Adrenal gland (tissue), 19 donors: ENCODE measurements at places on chromosomes 11 and 22. TPM values are rescaled to one million over a fixed set of nuclear protein-coding genes. Genes with fewer than 3 reads are reported as not detected.

DNA sequence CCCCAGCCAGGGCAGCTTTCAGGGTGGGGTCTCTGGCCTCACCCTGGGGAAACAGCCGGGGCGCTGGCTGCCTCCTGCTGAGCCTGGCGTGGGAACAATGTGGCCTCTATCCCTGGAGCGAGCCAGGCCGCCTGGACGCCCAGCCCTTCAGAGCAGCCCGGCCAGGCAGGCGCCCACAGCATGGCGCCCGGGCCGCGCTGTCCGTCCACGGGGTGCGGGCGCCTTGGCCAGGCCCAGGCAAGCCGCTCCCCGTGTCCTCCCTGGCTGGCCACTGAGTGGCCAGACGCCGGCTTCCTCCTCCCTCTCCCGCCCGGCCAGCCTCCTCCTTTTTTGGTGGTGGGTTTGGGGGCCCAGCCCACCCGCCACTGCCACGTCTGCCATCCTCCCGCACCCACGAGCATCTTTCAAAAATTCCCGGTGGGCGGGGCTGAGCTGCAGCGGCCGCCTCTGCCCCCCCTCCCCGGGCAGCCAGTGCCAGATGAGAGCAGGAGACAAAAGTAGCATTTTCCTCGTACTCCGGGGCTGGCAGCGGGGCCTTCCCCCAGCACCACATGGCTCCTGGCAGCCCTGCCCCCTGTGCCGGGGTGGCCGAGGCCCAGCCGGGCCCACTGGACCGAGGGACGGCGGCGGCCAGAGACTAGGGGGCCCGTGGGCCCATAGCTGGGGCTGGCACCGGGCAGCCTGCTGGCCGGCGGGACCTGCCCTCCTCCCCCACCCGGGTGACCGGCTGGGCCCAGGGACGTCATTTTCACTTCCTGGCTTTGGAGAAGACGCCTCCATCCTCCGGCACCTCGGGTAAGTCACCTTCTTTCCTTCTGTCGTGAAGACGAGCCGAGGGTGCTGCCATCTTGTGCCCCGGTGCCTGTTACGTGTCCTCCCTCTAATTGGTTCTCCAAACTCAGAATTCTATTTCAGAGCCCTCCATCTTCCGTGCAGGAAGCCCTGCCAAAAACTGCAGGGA lies 70.2 kb upstream of the PPARA start:
- H3K27me3 ChIP-seq = no peaks in the 10 kb centered on the region
- peaks cover 7% of the 10 kb centered on the region for H3K36me3 ChIP-seq
- H3K4me3 ChIP-seq = no peak overlapping the region
- peaks cover 78% of the 10 kb centered on the region for H3K4me1 ChIP-seq
- DNase-seq = peak; percentile 82

GRCh38 chr11:86606836-86607481 lies 65.5 kb downstream of the ME3 start:
- H3K36me3 ChIP-seq = no peaks in the 10 kb centered on the region
- DNase-seq = no peak
- no peak overlapping the region for H3K4me3 ChIP-seq
- no peak overlapping the region for H3K27ac ChIP-seq
- H3K4me1 ChIP-seq = no peaks in the 10 kb centered on the region

- no peaks in the 10 kb centered on the region for H3K27me3 ChIP-seq
- H3K4me3 ChIP-seq = no peak overlapping the region
- H3K27ac ChIP-seq = no peak overlapping the region
- no peak for DNase-seq
- H3K36me3 ChIP-seq = no peaks in the 10 kb centered on the region
Observed at GRCh38 chr11:40219401-40219800, 1240.1 kb downstream of the LRRC4C start.

DNA sequence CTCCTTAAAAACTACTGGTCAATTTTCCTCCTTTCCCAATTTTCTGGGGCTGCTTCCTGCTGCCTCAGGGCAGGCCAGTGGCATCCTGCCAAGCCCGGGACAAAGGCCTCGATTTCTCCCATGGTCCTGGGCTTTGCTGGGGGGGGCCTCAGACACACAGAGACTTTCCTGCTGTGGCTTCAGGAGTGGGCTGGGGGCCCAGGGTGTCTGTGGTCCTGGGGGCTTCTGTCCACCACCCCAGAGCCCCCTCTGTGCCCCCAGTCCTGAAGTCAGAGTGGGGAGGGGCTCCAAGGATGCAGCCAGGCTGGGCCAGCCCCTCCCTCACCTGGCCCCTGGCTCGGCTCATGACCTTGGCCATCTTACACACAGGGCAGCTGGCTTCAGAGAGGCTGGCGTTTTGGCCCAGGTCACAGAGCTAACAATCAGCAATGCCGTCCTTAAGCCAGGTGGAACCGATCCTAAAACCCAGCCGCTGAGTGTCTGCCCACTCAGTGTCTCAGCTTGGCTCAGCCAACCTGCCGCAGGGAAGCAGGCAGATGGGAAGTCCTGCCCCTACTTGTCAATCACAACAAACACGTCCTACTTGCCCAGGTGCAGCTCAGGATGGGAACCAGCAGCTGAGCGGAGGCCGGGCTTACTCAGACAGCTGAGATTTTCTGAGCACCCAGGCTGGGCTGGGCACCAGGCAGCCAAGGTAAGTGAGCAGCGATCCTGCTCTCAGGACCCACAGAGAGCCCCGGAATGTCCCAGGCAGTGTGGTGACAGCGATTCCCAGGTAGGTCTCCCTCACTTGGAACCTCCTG lies 34.6 kb downstream of the OSBPL5 start:
- H3K36me3 ChIP-seq = no peaks in the 10 kb centered on the region
- no peak for DNase-seq
- H3K27me3 ChIP-seq = no peaks in the 10 kb centered on the region
- H3K4me3 ChIP-seq = no peak overlapping the region
- H3K4me1 ChIP-seq = no peaks in the 10 kb centered on the region

Gene NXPE1
- total RNA-seq = not detected

DNA sequence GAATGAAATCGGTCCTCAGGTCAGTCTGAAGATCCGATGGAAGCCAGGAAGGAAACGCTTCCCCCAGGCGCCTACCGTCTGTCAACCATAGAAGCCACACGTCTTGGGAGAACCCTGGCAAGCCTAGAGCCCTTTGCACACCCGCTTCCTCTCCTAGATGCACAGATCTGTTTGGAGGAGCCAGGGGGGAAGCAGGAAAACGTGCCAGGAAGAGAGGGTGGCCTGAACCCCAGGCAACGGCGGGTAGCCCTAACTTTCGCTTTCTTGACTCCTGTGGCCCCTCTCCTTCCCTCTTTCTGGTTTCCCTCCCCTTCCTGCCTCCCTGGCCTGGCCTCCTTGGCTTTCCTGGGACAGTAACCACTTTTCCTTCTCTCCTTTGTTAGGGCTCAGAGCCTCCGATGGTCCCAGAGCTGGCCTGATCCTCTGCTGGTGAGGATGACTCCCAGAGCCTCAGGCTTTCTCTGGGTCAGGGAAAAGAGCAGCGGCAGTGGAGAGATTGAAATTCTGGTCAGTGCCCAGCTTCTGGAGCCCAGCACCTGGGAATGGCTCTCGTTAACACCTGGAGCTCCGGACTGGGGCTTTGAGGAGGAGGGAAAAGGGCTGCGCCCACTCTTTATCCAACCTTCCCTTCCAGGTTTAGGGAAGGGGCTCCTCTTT lies 2.1 kb downstream of the FXYD6 start:
- peaks cover 54% of the 10 kb centered on the region for H3K4me1 ChIP-seq
- no peak for DNase-seq
- peak overlapping the region; percentile 82 for H3K27ac ChIP-seq

GRCh38 chr22:49393526-49393925 lies 434.1 kb downstream of the BRD1 start:
- H3K36me3 ChIP-seq = no peaks in the 10 kb centered on the region
- H3K27me3 ChIP-seq = peaks cover 15% of the 10 kb centered on the region
- H3K27ac ChIP-seq = no peak overlapping the region
- DNase-seq = peak; percentile 24
- no peak overlapping the region for H3K4me3 ChIP-seq

- H3K4me3 ChIP-seq = no peak overlapping the region
- H3K27me3 ChIP-seq = no peaks in the 10 kb centered on the region
- H3K36me3 ChIP-seq = no peaks in the 10 kb centered on the region
Observed at GRCh38 chr11:130099356-130099755, 29.7 kb downstream of the APLP2 start.

Gene FAM181B
- total RNA-seq = 2.7 TPM

Gene TRIM49
- total RNA-seq = not detected

DNA sequence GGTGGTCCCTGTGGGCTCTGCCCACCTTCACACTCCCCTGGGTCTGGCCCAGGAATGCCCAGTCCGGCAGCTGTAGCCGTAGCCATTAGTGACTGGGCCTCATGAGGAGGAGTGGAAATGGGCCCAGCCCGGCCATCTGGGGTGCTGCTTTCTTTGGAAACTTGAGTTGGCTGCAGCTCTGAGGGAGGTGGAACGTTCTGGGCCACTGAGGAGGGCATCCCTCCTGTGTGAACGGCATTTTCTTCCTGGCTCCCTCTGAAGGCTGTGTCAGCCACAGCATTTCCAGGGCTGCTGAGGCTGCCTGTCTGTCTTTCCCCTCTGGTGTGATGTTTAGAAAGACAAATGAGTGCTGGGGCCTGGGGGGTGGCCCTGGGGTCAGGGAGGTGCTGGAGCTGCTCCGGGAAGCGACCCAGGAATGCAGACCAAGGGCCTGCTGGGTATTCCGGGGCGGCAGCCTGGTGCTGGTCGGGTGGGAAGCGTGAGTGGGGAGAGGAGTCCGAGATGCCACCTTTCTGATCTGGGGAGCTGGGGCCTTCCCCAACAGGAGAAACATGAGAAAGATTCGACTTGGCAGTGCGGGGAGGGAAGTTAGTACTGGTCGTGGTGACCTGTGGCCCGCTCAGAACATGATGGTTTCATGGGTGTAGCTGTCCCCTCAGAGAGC lies 27.1 kb downstream of the PTDSS2 start:
- no peak for DNase-seq
- no peaks in the 10 kb centered on the region for H3K36me3 ChIP-seq
- H3K27ac ChIP-seq = no peak overlapping the region

Gene TPBGL
- total RNA-seq = 0.83 TPM

DNA sequence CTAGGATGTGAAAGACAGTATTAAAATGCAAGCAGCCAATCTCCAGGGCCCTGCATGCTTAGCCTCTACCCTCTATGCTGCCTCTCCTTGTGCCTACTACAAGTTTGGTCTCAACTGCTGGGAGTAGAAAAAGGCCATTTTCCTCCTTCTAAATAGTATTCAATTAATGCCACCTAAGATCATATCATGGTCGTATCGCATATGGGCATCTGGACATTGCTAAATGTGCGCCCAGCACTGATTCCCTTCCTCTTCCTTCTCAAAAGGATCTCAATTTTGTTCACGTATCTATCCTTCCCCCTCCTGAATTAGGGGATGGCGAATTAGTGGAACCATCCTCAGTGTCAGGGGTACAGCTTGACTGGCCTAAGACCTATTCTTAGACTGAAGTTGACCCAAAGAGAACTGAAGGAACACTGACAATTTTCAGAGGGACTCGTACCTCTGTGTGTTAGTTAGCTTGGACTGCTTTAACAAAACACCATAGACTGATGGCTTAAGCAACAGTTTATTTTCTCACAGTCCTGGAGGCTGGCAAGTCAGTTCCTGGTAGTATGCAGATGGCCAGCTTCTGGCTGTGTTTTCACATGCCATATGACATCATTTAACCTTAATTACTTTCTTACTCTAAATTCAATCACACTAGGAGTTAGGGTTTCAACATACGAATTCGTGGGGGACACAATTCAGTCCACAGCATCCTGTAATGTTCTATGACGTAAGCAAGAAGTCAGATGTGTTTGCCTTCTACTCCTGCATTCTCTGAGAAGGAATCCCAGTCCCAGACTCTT lies 8.5 kb upstream of the NUP50 start:
- no peaks in the 10 kb centered on the region for H3K36me3 ChIP-seq
- no peaks in the 10 kb centered on the region for H3K27me3 ChIP-seq
- DNase-seq = no peak
- no peak overlapping the region for H3K4me3 ChIP-seq
- H3K4me1 ChIP-seq = peaks cover 26% of the 10 kb centered on the region

Gene LRRC4C
- total RNA-seq = 10.6 TPM

- no peak for DNase-seq
- no peaks in the 10 kb centered on the region for H3K4me1 ChIP-seq
- no peak overlapping the region for H3K27ac ChIP-seq
- no peak overlapping the region for H3K4me3 ChIP-seq
Observed at GRCh38 chr11:74641905-74642304, 49.5 kb downstream of the POLD3 start.

DNA sequence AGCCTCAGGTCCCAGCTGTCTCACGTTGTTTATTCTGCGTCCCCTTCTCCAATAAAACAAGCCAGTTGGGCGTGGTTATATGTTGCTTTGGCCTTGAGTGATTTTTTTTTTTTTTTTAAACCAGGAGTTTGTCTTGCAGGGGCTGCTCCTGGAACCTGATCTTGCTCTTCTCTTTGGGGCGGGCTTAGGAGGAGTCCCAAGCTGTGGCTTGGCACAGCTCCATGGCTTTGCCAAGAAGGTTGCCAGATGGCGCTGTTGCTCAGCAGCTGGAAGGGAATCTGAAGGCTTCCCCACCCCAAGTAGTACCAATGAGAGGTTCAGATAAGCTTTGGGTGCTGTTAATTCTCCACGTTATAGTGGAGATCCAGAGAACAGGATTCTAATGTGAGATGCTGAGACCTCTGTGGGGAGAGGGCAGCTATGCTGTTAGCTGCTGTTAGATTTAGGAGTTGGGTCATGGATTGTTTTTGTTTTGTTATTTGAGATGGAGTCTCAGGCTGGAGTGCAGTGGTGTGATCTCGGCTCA lies 2.0 kb upstream of the FERMT3 start:
- peaks cover 8% of the 10 kb centered on the region for H3K4me1 ChIP-seq
- H3K27ac ChIP-seq = peak overlapping the region; percentile 21
- peaks cover 46% of the 10 kb centered on the region for H3K36me3 ChIP-seq
- no peak overlapping the region for H3K4me3 ChIP-seq
- peak; percentile 89 for DNase-seq

Gene PHF21B
- total RNA-seq = 1.8 TPM

Gene SCN3B
- 0.88 TPM for total RNA-seq

Gene MPST
- total RNA-seq = 156 TPM

Gene CHRM1
- total RNA-seq = 0.22 TPM

DNA sequence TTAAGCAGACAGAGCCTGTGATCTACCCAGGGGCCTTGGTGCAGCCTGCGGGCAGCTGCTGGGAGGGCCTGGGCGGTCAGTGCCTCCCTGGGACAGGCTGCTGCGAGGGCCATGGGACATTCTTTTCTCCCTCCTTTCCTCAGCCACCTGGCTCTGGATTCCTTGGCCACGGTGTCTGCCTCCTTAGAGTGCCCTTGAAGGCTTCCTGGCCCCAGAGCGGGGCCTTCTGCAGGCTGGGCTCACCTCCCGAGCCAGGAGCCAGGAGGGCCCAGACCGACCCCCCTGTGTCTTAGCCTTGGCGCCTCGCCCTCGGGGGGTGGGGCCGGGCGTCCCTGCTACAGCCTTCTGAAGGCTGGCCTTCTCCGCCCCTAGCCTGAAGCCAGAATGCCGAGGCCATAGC lies 231.2 kb downstream of the TBC1D22A start:
- H3K4me3 ChIP-seq = no peak overlapping the region
- no peak overlapping the region for H3K27ac ChIP-seq
- H3K4me1 ChIP-seq = peaks cover 17% of the 10 kb centered on the region
- H3K27me3 ChIP-seq = no peaks in the 10 kb centered on the region

DNA sequence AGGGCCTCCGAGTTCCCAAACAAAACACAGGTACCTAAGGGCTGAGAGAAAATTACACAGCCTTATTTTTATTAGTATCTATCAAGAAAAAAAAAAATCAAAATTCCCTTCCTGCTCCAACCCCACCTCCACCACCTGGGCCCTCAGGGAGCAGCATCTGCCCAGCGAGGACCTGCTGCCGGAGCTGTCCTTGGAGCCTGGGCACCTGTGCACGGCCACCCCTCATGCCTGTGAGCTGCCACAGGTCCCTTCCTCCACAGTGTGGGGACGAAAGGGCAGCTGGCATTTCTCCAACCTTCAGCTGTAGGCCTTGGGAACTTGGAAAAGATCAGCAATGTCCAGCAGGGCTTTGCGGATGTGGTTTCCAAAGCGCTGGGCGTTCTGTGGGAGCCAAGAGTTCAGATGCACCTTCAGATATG lies 6.3 kb upstream of the SYCE3 start:
- no peak overlapping the region for H3K27ac ChIP-seq
- H3K4me1 ChIP-seq = no peaks in the 10 kb centered on the region
- DNase-seq = peak; percentile 15
- no peaks in the 10 kb centered on the region for H3K27me3 ChIP-seq
- peaks cover 11% of the 10 kb centered on the region for H3K36me3 ChIP-seq
- no peak overlapping the region for H3K4me3 ChIP-seq
